BE2C (cell line): ENCODE measurements at places on chromosomes 7 and 10.
A peak's percentile ranks its signal among the peaks of the same experiment; 100 is the strongest.

DNA sequence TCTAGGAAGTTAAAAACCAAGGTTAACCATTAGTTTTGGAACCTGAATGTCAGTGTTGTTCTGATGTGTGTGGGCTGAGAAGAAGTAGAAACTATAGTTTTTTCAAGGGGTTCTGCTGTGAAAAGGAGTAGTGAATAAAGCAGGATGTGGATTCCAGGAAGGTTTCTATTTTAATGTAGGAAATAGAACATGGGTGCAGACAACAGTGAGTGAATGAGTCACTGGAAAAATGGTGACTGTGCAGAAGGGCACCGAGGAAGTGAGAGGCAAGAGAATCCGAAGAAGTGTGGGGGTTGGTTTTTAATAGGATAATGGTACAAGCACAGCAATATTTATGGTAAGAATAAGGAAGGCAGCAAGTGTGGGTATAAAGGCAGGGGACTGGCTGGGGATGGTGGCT lies 120.4 kb downstream of the ARHGAP21 start:
- DNase-seq, result no peak

DNA sequence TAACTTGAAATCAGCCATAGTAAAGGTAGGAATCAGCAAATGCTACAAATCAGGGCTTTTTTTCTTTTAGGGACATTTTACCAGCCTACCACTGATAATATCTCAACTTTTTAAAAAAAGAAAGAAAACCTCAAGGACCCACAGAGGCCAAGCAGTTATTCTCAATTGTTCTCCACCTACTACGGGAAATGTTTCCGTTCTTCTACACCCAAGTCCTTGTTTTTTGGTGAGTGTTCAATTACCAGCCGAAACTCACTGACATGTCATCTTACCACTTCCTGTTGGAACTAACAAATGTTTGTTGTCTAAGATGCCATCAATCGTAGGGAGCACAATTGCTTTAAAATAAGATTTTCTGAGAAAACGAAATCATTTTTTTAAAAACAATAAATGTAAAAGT lies 50.2 kb upstream of the CDK1 start:
- no peak for DNase-seq

- no peak for DNase-seq
These were observed 13.8 kb downstream of the BTRC start for GRCh38 chr10:101367569-101368453.

GRCh38 chr10:122181041-122181732 lies 89.9 kb upstream of the BTBD16 start:
- DNase-seq, result no peak

DNA sequence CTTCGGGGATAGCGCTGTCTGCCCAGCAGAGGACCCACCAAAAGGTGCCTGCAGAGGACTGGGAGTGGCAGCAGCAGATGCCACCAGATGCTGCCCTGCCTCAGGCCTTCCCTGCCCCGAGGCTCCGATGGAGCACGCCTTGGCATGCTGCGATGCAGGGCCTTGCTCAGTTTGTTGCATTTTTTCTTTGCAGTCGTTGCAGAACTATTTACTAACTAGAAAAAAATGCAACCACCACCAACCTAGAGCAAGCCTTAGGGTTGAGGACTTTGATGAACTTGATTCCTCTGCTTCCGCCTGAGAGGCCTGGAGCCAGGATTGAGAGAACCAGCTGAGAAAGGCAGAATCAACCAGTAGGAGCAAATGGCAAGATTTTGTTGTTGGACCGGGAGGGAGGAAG lies 585.6 kb upstream of the MKI67 start:
- DNase-seq, result no peak

- DNase-seq, result peak; percentile 90
These were observed 25.9 kb downstream of the ZNF775 start for GRCh38 chr7:150404805-150405583.

- DNase-seq, result no peak
These were observed 48.7 kb downstream of the SP8 start for GRCh38 chr7:20737840-20738448.

- no peak for DNase-seq
These were observed 75.0 kb downstream of the C10orf105 start for GRCh38 chr10:71644307-71645180.

DNA sequence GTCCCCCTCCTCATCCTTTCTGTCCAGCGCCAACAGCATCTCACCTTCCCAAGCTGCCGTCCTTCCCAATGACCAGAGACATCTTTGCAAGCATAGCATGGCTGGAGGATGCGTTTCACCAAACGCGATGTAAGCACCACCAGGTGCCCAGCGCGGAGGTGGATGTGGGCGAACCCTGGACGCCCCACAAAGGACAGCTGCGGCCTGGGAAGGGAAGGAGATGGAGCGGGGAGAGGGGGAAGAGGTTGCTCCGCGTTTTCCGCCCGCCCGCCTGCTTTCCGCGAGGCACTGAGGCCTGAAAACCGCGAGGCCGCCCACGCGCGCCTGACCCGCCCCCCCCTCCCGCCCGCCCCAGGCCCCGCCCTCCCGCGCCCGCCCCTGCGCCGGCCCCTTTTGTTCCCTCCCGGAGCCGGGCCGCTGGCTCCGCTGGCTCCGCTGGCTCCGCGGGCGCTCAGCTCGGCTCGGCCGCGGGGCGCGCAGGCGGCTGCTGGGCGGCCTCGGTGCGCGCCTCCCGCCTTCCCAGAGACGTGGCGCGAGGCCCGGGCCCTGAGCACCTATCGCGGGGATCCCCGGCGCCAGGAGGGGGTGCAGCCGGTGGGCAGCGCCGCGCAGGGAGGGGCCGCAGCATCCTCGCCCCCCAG lies at the start of gene CLIP2:
Gene CLIP2, plus strand, starts transcription at position 390 of the 641 bp plus-strand sequence. CDS start 28,140 bp downstream, outside the sequence.
- DNase-seq, result peak; percentile 86
